ENCODE measurements at places on chromosomes 1 and 21. TPM values are rescaled to one million over a fixed set of nuclear protein-coding genes. Genes with fewer than 3 reads are reported as not detected.

DNA sequence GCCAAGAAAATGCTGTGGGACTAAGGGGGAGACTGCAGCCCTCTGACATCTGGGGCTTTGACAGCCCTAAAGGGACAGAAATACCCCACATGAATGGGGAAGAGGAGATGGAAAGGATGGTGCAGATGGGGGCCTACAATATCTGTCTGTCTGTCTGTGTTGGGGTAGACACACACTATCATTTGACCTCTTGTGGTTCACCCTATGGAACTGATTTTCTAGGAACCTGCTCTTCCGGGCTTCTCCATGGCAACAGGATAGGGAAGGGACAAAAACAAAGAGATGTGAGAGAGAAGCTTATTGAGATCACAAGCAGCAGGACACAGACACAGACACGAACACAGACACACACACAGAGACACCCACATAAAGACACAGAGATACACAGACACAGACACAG, 17.1 kb downstream of the KIF21B start:
- DNase-seq, result no peak

DNA sequence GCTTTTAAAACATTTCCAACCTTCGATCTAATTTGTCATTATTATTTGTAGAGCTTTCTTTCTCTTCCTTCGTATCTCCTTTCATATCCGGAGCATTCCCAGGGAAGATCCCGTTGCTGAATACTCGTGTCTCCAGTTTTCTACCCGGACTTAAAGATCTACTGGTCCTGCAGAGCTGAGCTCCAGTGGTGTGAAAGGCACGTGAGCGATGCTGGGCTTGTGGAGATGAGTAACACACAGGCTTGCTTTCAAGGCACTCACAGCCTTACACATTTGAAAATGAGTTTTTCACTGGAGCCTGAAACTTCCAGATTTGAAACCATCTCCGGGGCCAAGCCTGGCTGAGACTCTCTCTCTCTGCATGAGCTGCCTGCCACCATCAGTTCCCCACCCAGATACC, 428.3 kb downstream of the KIF26B start:
- DNase-seq, result no peak

CHI3L2 gene
- 9.2 TPM for total RNA-seq

NCSTN gene
- 38.0 TPM for total RNA-seq

DNA sequence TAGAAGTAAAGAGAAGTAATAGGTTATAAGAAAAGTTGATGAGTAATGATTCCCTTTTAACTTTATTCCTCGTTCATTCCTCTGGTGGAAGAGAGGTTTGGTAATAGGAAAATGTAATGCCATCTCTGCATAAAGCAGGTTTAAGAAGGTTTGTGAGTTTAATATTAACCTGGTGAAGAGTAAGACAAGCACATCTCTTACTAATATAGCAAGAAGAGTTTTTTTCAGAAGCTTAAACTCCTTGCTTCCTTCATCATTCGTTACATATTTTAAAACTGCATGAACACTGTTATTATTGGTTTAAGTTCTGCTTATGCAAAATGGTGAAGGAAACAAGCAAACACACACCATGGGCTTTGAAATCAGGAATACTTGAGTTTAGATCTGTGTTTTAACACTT, 9.2 kb upstream of the PLA2G4A start:
- DNase-seq, result no peak

- DNase-seq, result no peak
Measured at GRCh38 chr1:9037476-9038337, 11.5 kb upstream of the SLC2A7 start.

KIF21B gene
- total RNA-seq, result 93.5 TPM

CELA3A gene
- not detected for total RNA-seq

DNA sequence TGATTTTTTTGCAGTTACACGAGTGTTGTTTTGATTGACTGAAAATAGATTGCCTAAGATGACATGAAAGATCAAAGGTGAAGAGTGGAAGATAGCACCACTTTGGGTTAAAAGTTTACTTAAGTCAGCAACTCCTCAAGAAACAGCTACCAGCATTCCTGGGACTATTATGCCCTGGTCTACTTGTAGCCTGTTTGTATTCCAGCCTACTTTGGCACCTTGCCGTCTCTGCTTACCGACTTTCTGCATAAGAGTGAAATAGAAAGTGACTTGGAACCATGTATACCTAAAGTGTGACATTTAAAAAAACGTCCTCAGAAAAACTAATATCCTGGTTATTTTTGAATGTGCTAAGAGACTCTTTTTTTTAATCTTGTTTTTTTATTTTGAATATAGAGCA, 631.5 kb upstream of the PTBP2 start:
- no peak for DNase-seq

GON4L gene
- 46.8 TPM for total RNA-seq

DNA sequence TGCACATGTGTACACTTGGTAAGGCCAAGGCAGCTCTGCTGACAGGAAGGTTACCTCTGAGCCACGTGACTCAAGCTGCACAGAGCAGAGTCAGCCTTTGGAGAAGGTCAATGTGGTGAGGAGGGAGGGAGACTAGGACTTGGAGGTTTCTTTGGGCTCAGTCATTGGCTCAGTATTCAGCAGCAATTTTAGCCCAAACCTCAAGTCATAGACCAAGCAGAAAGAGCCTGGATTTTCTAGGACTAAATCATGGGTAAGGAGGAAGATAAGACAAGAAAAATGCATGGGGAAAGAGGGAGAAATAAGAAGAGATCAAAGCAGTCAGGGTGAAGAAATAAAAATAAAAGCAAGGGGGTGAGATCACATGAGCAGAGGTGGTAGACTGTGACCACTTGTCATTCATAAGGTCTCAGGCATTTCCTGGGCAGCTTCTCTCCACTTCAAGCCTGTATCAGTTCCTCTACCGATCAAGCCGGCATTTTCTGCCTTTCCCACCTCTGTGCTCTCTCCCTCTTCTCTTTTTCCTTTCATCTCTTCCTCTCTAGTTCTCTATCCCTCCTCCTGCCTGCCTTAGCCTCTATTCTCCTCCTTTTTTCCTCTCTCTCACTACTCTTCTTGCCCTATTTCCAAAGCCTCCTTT, 51.7 kb upstream of the DUSP10 start:
- peak; percentile 59 for DNase-seq

DNA sequence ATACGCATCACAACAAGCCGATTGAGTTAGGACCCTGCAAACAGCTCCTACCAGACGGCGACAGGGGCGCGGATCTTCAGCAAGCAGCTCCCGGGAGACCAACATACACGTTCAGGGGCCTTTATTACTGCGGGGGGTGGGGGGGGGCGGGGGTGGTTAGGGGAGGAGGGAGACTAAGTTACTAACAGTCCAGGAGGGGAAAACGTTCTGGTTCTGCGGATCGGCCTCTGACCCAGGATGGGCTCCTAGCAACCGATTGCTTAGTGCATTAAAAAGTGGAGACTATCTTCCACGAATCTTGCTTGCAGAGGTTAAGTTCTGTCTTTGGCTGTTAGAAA, 162.0 kb downstream of the RUNX1 start:
- DNase-seq, result peak; percentile 49

DNA sequence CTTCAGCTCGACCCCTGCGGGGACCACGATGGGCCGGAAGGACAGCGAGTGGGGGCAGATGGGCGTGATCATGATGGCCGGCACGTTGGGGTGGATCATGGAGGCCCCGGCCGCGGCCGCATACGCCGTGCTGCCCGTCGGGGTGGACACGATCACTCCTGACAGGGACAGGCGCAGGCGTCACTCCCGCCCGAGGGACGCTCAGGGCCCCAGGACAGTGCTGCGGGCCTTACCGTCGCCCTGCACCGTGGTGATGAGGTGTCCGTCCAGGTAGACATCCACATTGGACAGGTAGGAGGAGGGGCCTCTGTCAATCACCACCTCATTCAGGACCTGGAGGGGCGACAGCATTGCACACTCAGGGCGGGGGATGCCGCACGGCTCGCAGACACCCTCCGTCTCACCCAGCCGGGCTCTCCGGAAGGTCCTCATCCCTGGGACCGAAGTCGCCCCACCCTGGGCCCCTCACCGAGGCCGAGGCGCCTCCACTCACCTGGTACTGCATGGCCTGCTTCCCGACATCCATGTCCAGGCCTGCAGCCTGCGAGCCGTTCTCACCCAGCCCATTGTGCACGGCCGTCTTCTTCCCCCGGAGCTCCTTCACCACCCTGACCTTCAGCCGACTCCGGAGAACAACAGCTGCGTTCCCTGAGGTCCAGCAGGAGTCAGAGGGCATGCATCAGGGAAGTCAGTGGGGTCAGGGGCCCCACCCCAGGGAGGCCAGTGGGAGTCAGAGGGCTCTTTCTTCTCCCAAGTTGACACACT, 24.0 kb downstream of the NADK start:
- no peak for DNase-seq

PDPN gene
- not detected for total RNA-seq

ADCY10 gene
- not detected for total RNA-seq

- no peak for DNase-seq
Measured at GRCh38 chr1:19045898-19046880, 89.7 kb upstream of the IFFO2 start.

MPL gene
- total RNA-seq, result not detected

DNA sequence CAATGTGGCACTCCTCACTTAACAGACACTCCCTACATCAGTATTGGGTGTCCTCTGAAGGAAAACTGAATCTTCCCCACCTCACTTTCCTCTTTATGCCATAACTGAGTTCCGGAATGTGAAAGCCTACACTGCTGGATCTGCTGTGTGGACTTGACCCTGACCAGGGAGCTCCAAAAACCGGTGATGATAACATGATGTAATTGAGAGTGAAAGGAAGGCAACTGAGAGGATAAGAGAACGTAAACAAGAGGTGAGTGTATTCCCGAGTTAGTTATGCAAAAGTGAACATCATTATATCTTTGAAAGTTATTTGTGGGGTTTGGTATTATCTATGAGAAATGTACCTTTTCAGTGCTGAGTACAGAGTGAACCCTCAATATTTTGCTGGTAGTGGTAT, 1794.8 kb downstream of the MRPL39 start:
- DNase-seq, result no peak

DNA sequence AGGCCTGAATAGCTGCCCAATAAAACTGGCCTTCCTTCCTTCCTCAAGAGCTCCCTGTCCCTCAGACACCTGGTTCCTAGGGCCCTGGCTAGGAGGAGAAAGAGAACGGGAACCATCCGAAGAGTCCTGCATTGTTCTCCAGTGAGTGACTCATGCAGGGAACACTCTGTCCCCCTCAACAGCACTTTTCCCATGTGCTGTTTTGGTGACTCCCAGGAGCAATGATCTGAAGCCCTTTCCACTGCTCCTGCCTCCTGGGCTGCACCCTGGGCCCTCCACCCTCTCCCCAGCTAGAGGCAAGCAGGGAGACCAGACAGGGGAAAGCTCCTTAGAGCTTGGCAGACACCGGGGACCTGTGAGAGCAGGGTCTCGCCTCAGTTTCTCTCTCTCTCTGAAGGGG, 18.9 kb downstream of the TNNT2 start:
- DNase-seq, result no peak

DNA sequence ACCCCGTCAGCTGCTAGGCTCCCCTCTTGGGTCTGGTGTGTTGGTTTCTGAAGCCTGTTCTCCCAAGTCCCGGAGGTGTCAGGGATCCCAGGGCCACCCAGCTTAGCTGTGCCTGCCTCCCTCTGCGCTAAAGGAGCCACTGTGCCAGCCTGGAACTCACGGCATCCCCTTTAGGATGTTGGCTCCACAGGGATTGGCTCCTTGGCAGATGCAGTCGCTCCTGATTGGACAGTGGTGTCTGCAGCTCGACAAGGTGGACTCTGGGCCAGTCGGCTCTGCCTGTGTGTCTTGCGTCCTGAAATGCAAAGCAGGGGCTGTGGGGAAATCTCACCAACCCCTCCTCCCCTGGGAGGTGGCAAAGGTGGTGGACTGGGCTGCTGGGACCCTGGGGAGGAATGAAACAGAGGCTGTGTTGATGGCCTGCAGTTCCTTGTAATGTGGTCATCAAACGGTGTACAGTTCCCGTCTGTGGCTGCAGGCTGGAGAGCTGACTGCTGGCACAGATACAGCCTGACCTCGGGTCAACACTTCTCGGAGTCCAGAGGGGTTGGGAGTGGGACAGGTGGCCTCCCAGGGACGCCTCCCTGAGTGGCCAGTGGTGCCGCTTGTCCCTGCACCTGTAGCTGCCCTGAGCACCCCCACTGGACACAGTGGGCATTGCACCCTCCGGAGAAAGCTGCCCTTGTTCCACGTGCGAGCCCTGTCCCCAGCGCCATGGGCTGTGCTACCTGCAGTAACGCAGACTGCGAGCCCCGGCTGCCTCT, 11.5 kb upstream of the KCNAB2 start:
- peak; percentile 54 for DNase-seq

GRCh38 chr1:172826096-172826741, 167.3 kb downstream of the FASLG start:
- DNase-seq, result peak; percentile 26

PROK1 gene
- total RNA-seq, result not detected

- DNase-seq, result no peak
Measured at GRCh38 chr1:156458181-156458503, 42.4 kb downstream of the MEF2D start.

KCNK1 gene
- total RNA-seq, result not detected

FAM177B gene
- not detected for total RNA-seq

TNNI3K gene
- 0.52 TPM for total RNA-seq

FCRL5 gene
- total RNA-seq, result not detected

NECTIN4 gene
- total RNA-seq, result not detected

CSF3R gene
- total RNA-seq, result not detected

DNA sequence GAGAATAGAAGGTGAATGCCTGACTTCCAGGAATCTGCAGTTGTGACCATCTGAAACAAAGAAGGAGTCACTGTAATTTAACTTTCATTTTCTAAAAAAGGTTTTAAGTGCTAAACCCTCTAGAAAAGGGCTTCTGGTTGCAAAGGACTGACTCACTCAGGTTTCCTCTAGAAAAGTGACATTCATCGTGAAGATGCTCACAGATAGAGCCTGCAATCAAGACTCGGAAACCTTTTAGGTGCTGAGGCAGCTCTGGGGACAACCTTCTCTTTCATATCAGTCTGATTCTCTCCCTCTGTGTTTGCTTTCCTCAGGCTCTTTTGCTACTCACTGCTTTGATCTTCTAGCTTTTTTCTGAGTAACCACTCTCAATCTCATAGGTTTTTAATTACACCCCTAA, 8.2 kb downstream of the BCL9 start:
- DNase-seq, result peak; percentile 48

OR6K3 gene
- not detected for total RNA-seq

- DNase-seq, result no peak
Measured at GRCh38 chr1:169361281-169361680, 6.3 kb downstream of the NME7 start.

SELL gene
- 105 TPM for total RNA-seq

- DNase-seq, result no peak
Measured at GRCh38 chr21:44480200-44481053, 25.1 kb downstream of the LRRC3 start.

GRCh38 chr1:238648296-238648695, 738.1 kb upstream of the CHRM3 start:
- no peak for DNase-seq

F11R gene
- total RNA-seq, result 20.9 TPM

Data from activated CD8-positive, alpha-beta T cell treated with anti-CD3 and anti-CD28 coated beads for 36 hours (primary cell).